GM12864 (cell line): ENCODE measurements at places on chromosomes 12 and 14.

- no peak for DNase-seq
These were observed 199.6 kb downstream of the BCL11B start for GRCh38 chr14:99072433-99072832.

GRCh38 chr12:93085383-93086287, 156.5 kb upstream of the EEA1 start:
- DNase-seq, result no peak

DNA sequence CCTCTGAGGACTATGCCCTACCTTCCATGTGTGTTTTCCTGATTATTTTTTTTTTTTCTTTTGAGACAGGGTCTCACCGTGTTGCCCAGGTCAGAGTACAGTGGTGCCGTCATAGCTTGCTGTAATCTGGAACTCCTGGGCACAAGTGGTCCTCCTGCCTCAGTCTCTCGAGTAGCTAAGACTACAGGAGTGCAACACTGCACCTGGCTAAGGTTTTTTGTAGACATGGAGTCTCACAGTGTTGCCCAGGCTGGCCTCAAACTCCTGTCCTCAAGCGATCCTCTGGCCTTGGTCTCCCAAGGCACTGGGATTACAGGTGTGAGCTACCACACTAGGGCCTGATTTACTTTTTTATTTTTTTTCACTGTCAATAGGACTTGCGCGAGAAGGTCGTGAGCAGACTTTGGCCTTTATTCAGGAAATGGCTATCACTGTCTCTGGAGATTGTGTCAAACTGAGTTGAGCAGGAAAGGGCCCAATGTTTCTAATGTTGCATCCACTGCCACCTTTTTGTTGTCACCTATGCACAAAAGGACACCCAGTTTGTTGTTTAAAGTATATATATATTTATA, 47.7 kb downstream of the FLRT2 start:
- DNase-seq, result no peak

DNA sequence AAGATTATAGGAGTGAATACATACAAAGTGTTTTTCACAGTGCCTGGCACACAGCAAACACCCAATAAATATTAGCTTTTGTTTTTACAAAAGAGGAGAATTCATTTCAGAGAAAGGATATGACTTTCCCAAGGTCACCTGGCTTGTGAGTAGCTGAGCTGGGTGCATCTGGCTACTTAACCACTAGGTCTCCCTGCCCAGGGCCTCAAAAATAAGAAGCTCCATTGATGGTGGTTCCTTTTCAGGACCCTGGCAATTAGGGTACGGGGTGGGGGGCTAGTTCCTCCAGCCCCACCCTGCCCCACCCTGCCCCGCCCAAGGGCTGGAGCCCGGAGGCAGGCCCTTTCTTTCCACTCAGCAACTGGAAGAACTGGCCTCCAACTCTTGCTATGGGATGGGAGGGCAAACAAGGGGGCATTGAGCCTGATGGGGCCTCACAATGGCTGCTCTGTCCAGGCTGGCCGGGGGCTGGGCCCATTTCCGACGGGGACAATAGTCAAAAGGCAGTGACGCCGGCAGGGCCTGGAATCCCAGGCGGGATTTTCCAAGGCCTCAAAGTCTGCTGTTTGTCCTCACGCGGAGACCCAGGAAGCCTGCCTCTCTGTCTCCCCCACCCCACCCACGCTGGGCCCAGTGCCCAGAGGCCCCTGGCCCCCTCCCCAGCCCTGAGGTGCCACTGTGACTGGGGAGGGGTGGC, 8.2 kb upstream of the ATG101 start:
- DNase-seq, result no peak

DNA sequence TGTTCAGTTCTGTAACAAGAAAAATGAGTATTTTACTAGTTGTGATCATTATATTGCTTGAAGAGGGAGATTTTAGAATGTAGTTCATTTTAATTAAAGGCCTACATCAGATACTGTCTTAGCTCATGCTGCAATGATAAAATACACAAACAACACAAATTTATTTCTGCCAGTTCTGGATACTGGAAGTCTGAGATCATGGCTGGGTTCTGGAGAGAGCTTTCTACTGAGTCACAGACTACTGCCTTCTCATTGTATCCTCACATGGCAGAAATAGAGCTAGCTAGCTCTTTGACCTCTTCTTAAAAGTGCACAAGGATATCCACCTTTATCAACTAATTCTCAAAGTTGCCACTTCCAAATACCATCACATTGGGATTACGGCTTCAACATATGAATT, 53.8 kb downstream of the MIS18BP1 start:
- no peak for DNase-seq

- no peak for DNase-seq
These were observed 14.2 kb upstream of the DYRK2 start for GRCh38 chr12:67634303-67634761.

GRCh38 chr12:24049101-24049500, 99.6 kb upstream of the SOX5 start:
- no peak for DNase-seq

DNA sequence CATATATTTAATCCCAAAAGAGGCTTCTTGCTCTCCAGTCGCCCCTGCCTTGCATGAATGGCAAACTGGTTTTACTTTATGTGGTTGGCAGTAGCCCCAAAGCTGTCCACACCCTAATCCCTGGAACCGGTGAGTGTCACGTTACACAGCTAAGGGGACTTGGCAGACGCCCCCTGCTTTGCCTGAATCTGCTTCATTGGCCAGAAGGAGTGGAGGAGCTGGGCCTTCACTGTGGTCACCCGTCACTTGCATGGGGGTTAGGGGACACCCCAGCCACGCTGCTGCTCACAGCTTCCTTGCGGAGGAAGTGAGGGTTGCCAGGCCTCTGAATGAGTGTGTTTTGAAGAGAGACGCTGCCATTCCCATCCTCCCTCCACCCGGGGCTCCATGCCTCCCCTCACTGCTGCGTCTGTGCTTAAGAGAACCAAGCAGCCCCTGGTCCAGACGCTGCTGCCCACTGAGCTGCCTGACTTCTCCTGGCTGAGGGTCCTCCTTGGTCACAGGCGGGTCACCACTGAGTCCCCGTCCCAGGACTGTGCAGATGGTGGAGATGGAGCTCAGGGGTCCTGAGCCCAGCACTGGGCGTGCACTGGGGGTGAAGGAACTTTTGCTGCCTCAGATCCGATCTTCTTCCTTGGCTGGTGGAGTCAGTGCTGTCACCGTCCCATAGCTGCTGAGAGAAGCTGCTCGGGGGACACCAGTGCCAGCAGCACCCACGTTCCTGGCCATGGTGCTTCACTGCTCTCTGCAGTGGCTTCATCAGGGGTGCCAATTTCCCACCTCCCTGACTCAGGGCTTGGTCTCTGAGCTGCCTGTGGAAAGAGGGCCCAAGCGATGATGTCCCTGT, 39.8 kb downstream of the GALNT9 start:
- DNase-seq, result no peak

DNA sequence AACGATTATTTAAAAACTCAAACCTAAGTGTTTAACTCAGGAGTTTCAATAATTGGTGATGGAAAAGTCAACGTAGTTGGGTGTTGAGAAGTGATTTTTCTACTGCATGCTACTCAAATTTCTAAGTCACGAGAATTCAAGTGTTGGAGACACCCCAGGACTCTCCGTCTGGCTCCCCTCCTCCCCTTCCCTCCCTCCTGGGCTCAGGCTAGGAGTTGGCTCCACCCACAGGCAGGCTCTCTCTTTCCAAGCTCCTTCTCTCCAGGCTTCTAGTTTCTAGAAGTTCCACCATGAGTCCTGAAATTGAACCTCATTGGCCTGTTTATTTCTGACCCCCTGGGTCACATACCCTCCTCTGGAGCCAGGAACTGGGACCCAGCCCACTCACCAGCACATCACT, 73.0 kb downstream of the TMEM132D start:
- DNase-seq, result no peak
